Bladder microvascular endothelial cell (primary cell): ENCODE measurements at places on chromosomes 5 and 9. TPM values are rescaled to one million over a fixed set of nuclear protein-coding genes. Genes with fewer than 3 reads are reported as not detected.

The MRRF gene
- total RNA-seq: 33.2 and 37.7 TPM in 2 replicates

The AGPAT2 gene
- total RNA-seq: 33.7 and 40.7 TPM in 2 replicates

The HRH2 gene
- total RNA-seq: not detected in 2 replicates

The PCDHB14 gene
- 0.49 and 1.8 TPM in 2 replicates for total RNA-seq

The SHISAL2B gene
- total RNA-seq: not detected in 2 replicates

The ERAP2 gene
- 61.4 and 141 TPM in 2 replicates for total RNA-seq

The GHR gene
- 0.97 and 9.4 TPM in 2 replicates for total RNA-seq
